Pancreas (tissue), 10 donors: ENCODE measurements at places on chromosomes 4 and X.

DNA sequence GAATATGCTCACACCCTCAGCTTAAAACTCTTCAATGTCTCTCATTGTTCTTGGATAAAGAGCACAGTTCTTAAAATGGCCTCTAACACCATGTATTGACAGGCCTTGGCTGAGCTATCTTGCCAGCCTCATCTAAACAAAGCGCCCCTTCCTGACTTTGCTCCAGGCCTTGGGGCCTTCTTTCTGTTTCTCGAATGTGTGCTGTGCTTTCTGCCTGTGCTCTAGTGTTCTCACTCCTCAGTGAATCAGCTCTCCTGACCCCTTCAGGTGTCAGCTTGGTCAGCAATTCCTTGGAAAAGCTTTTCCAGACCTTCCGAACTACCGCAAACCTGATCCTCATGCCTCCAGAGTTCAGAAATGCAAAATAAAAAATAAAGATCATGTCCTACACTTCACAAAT lies 346.3 kb upstream of the FSTL5 start:
- H3K36me3 ChIP-seq = no peaks in the 10 kb centered on the region
- H3K27me3 ChIP-seq = no peaks in the 10 kb centered on the region
- H3K4me1 ChIP-seq = no peaks in the 10 kb centered on the region

GRCh38 chr4:148207068-148207467 lies 235.1 kb downstream of the NR3C2 start:
- peaks cover 32% of the 10 kb centered on the region for H3K4me1 ChIP-seq
- no peaks in the 10 kb centered on the region for H3K27me3 ChIP-seq
- no peak overlapping the region for H3K4me3 ChIP-seq

- no peak overlapping the region for H3K4me3 ChIP-seq
- DNase-seq = no peak
- no peaks in the 10 kb centered on the region for H3K27me3 ChIP-seq
Measured at GRCh38 chr4:147174591-147174990, 228.9 kb upstream of the TTC29 start.

- no peak overlapping the region for H3K27ac ChIP-seq
- no peak for DNase-seq
- H3K4me3 ChIP-seq = no peak overlapping the region
- H3K4me1 ChIP-seq = no peaks in the 10 kb centered on the region
- H3K27me3 ChIP-seq = no peaks in the 10 kb centered on the region
- no peaks in the 10 kb centered on the region for H3K36me3 ChIP-seq
Measured at GRCh38 chr4:78320349-78320935, 231.1 kb upstream of the ANXA3 start.
